Hypothalamus (tissue), 51 donors: ENCODE measurements at places on chromosomes 6 and 20.

DNA sequence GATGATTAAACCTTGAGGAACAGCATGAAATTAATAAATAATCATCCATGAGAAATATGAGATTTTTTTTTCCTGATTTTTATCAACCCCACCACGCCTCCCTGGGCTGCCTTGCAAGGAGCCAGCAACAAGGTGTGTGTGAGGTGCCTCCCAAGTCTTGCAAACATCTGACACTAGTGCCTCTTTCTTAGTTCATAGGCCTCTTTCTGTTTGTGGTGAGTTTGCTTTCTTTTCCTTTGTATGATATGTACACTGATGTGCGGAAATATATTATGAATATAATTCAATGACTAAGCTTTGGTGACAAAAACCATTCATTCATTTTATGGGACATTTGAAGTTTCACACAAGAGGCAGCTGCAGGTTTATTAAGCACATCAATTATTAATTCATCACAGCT is 63.2 kb upstream of the SYNDIG1 start:
- DNase-seq, result no peak

DNA sequence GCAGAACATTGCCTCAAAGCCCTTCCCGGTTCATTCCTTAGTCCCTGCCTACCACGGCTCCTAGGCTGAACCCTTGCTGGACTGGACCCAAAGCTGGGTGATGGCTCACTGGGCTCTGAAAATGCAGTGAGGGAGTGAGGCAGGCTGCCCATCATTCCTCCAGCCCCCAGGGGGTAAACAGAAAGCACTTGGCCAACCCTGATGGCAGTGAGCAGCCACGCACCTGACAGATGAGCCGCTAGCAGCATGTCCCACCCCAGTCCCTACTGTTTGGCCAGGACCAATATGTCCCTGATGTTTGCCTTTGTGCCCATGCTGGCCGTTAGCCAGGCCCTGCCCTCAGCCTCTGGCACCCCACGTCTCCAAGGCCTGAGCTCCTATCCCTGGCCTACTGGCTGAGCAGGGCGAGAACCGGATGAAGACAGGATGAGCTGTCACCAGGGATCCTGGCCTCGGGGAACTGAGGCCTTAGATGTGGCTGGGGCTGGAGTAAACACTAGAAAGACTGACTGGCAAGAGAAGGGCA is 19.4 kb upstream of the BAK1 start:
- DNase-seq, result no peak

DNA sequence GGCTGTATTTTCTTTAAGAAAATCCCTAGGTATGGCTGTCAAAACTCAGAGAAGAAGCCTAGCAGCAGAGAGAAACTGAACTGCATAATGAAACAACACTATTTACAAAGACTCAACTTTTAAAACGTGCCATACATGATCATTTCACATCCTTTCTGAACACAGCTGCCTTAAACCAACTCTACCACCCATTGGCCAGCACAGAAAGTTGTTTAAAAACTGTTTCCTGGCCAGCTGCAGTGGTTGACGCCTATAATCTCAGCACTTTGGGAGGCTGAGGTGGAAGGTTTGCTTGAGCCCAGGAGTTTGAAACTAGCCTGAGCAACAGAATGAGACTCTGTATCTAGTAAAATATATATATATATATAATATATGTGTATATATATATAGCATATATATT is 336.4 kb upstream of the SOX4 start:
- DNase-seq, result no peak

- DNase-seq, result no peak
Measured at GRCh38 chr6:16200321-16200883, 38.0 kb upstream of the GMPR start.

GRCh38 chr6:144544266-144544830 is 259.2 kb downstream of the UTRN start:
- no peak for DNase-seq

DNA sequence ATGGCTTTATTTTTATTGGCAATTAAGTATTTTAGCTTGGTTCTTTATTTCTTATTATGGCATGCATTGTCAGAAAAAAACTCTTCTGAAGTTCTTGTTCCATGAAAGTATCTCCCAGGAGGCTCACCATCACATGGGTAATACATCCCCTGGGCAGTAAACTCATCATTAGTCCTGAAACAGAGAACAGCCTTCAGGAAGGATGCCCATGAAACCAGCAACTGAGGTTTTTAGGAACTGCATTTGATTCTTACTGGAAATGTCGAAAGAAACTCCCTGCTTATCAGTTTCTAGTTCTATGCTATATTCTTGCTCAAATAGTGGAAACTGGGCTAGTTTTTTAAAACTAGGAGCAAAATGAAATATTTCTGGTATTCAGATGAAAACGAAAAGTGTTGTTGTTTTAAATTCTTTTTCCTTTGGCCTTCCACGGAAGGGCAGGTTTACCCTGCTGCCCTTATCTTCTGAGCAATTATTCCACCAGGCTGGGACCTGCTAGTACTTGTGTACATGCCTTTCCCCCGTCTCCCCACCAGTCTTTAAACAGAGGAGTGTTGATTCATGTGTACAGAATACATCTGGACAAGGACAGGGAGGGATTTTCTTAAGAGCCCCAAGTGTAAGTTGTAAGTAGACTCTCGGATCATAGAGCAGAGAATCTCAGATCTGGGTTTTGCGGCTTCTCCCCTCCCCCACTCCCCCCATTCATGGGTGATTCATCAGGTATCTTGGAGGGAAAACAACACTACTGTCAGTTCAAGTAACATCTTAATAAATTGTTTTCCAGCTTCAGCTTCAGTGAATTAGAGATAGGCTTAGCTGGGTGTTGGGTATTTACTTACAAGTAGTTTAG is 81.5 kb downstream of the RTN4IP1 start:
- no peak for DNase-seq

DNA sequence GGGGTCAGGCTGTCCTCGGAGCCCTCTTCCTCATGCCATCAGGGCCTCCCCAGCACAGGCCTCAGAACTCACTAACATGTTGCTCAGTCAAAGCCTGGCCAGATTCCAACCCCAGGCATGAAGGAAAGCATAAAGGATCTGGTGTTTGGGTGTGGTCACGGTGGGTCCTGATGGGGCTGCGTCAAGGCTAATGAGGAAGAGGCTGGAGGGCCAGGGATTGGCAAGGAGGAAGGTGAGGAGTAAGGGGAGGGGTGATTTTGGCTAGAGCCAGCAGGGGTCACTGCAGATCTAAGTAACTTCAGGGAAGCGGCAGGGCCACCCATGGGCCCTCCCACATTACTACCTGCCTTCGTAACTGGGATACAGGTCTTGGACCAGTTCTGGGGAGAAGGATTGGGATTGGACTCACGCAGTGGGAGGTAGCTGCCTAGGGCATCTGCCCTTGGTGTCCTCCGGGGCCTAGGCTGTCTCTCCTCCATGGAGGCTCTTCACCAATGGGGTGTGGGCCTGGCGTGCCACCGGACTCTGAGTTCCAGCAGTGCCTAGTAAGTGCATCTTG is 36.2 kb upstream of the MRPS18A start:
- no peak for DNase-seq

GRCh38 chr6:125866433-125866832 is 75.7 kb downstream of the NCOA7 start:
- DNase-seq, result no peak

DNA sequence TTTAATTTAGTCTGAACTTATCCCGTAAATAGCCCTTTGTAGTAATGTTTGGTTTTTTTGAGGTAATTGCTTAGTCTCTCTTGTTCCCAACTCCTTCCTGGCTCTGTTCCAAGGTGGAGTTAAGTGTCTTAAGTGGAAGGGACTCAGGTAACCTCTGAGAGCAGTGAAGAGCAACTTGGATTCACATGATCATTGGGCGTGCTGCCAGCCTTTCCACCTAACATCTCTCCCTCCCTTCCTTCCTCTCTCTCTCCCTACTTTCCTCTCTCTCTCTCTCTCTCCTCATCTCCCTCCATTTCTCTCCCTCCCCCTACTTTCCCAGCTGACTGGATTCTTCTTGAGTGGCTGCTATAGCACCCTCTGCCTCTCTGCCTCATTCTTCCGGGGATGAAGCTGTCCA is 232.9 kb upstream of the SASH1 start:
- no peak for DNase-seq

DNA sequence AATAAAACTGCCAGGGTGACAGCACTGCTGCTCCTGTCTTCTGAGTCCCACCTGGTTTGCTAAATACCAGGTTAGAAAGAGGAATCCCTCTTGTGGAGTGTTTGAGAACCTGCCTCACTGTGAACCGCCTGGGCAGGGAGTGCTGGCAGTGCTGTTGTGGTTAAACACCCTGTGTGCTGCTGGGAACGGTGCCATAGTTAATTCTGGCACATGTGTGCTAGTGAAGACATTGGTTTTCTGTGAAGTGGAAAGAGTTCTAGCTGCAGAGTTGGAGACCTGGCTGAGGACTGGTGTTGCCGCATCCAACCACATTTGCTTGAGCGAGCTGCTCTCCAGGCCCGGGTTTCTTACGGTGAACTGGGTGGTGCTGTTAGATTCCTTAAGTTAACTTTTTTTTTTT is 72.7 kb downstream of the IGF2R start:
- DNase-seq, result no peak

DNA sequence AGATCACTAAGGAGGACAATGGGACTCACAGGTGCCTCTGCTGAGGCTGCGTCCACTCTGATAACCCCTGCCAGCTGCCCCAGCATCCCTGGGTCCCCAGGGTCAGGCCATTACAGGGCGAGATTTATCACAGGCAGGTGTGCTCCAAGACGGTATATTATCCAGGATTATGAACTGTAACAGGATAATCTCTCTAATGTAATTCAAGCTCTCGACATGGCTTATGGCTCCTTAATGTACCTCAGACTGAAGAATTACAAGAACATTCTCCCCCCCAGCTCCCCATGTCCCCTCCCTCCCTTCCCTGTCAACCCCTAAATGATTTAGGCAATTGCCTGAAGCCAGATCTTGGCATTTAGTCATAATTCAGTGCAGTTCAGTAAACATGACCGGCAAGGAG is 86.8 kb downstream of the NCR2 start:
- DNase-seq, result no peak

DNA sequence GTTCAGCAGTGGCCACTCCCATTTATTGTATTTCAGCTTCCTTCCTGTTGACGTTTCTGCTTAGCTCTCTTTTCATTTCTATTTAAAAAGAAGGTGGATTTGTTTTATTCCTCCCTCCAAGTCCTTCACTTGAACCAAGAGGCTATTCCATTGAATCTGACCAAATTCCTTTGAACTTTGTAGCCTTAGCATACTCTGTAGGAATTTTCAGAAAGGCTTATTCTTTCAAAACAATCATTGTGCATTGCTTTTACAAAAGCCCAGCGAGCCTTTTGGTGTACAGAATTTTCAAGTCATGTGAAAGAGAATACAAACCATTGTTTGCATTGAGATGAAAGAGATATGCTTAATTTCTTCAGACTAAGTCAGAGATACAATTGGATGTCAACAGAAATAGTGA is 151.0 kb upstream of the INSM1 start:
- no peak for DNase-seq
